ENCODE measurements at places on chromosomes 7 and 10. TPM values are rescaled to one million over a fixed set of nuclear protein-coding genes. Genes with fewer than 3 reads are reported as not detected.
A peak's percentile ranks its signal among the peaks of the same experiment; 100 is the strongest.

The CPA2 gene
- total RNA-seq: not detected

The GPR37 gene
- not detected for total RNA-seq

DNA sequence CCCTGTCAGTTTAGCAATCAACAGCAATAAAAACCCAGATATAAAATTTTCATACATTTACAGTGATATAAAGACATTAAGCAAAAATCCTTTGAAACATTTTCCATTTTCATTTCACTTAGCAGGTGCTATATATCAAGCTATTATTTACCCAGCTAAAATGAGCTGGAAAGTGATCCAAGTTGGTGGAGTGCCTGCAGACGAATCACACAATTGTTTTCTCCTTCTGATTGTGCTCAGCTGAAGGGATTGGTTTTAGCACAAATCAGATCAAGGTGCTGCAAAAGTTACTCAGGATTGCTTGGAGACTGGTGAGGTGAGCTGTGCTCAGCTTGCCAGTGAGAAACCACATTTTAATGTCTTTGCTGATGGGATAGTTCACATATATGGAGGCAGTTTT lies 138.1 kb downstream of the LRMDA start:
- DNase-seq: no peak
- no peaks in the 10 kb centered on the region for H3K36me3 ChIP-seq
- no peak overlapping the region for H3K4me3 ChIP-seq
- peaks cover 4% of the 10 kb centered on the region for H3K27me3 ChIP-seq
- H3K4me1 ChIP-seq: no peaks in the 10 kb centered on the region

DNA sequence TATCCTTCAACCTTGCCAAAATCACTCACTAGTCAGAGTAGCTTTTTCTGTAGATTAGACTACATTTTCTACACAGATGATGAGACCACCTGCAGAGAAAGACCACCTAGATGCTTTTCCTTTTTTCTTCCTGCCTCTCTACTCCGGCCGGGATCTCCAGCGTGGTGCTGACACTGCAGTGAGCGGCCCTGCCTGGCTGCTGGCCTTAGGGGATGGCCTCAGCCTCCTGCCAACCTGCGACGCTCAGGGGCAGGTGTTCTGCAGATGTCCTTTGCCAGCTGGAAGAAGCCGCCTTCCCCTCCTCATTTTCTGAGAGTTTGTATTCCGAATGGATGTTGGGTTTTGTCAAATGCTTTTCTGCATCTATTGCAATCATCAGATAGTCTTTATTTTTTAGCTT lies 43.5 kb upstream of the NKX6-2 start:
- no peaks in the 10 kb centered on the region for H3K4me1 ChIP-seq
- H3K27me3 ChIP-seq: no peaks in the 10 kb centered on the region
- no peak overlapping the region for H3K4me3 ChIP-seq
- H3K36me3 ChIP-seq: no peaks in the 10 kb centered on the region

The MEOX2 gene
- total RNA-seq: not detected

DNA sequence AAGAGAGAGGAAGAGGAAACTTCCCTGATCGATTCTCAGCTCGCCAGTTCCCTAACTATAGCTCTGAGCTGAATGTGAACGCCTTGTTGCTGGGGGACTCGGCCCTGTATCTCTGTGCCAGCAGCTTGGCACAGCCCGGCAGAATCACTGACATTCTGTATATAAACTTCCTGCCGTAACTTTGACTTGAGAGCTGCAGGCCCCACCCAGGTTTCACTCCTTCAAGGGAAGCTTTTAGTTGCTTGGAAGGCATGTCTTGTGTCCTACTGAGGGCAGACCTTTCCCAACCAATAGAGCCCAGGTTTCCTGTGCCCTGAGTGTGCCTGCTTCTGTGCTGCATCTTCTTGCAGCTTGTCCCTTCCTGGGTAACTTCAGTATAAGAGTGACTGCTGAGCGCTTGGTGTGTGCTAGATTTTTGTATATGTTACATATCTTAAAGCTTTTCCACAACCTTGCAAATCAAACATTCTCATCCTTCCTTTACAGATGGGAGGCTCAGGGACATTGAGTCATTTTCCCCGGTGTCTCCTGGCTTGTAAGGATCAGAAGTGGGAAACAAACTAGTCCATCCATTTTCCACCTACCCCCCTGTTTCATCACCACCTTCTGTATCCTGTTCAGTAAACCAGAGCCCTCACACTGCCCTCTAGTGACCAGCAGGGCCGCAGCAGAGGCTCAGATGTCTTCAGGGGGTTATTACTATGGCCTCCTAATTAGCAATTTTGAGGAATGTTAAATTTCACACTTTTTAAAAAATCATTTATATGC lies 225.2 kb upstream of the PRSS58 start:
- peak; percentile 72 for DNase-seq
- no peaks in the 10 kb centered on the region for H3K36me3 ChIP-seq
- H3K27ac ChIP-seq: no peak overlapping the region
- no peak overlapping the region for H3K4me3 ChIP-seq
- no peaks in the 10 kb centered on the region for H3K4me1 ChIP-seq
- no peaks in the 10 kb centered on the region for H3K27me3 ChIP-seq

GRCh38 chr7:15326044-15326644 lies 235.7 kb downstream of the AGMO start:
- H3K27me3 ChIP-seq: no peaks in the 10 kb centered on the region
- no peaks in the 10 kb centered on the region for H3K4me1 ChIP-seq
- no peak overlapping the region for H3K27ac ChIP-seq

DNA sequence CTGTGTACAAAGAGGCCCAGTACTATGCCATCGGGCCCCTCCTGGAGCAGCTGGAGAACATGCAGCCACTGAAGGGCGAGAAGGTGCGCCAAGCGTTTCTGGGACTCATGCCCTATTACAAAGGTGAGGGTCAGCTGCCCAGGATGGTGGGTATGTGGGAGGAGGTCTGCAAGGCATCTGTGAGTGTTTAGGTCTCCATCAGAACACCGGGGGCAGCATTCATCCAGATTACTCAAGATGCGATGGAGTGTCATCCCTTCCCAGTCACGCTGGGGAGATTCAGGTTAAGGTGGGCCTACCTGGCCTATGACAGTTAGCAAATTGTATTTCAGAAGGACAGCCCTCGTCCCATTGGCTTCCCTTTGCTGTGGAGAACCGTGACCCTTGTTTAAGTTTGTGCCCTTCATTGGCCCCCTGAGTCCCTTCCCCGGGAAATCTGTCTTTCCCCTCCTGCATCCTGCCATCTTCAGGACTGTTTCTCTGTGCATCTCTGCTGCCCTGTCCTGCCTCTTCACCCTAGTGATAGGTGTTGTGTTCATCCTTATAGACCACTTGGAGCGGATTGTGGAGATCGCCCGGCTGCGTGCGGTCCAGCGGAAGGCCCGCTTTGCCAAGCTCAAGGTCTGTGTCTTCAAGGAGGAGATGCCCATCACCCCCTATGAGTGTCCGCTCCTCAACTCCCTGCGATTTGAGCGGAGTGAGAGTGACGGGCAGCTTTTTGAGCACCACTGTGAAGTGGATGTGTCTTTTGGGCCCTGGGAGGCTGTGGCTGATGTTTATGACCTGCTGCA lies 9.8 kb downstream of the KCTD7 start:
- DNase-seq: no peak
- no peaks in the 10 kb centered on the region for H3K27me3 ChIP-seq
- peaks cover 22% of the 10 kb centered on the region for H3K4me1 ChIP-seq
- no peak overlapping the region for H3K4me3 ChIP-seq
